ENCODE measurements at places on chromosomes 12 and 14.

GRCh38 chr14:86787717-86788116 is 1205.3 kb downstream of the GALC start:
- ATAC-seq = peak; percentile 70

DNA sequence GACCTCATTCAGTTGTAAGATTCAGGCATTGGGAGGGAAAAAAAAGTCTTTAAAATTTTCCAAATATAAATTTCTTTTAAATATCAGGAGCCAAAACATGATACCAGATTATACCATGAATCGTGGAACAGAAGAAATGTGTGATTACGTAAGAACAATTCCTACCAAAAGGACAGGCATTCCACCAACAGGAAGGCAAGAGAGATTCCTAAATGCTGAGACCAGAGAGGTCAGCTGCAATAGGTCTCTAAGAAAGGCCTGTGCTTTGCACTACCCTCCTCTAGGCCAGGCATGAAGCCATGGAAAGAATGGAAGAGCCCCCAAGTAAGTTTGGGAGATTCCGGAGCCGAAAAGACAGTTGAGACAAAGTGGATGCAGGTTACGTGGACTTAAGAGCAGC is 83.7 kb downstream of the PTGER2 start:
- ATAC-seq = no peak

- no peak for ATAC-seq
Measured at GRCh38 chr14:84546236-84546635, 983.7 kb upstream of the FLRT2 start.

DNA sequence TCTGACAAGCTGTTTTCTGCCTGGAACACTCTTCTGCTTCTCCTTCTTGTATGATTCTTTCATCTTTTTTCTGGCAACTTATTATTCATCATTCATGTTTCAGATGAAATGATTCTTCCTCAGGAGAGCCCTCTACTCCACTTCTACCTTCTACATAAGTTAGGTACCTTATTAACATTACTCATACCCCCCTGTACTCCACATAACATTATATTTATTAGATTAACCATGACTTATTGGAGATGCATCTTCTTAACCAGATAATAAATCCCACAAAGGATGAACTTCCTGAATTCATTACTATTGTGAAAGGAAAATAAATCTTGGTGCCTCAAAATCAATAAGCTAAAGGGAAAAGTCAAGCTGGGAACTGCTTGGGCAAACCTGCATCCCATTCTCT is 1636.5 kb upstream of the FLRT2 start:
- ATAC-seq = no peak

DNA sequence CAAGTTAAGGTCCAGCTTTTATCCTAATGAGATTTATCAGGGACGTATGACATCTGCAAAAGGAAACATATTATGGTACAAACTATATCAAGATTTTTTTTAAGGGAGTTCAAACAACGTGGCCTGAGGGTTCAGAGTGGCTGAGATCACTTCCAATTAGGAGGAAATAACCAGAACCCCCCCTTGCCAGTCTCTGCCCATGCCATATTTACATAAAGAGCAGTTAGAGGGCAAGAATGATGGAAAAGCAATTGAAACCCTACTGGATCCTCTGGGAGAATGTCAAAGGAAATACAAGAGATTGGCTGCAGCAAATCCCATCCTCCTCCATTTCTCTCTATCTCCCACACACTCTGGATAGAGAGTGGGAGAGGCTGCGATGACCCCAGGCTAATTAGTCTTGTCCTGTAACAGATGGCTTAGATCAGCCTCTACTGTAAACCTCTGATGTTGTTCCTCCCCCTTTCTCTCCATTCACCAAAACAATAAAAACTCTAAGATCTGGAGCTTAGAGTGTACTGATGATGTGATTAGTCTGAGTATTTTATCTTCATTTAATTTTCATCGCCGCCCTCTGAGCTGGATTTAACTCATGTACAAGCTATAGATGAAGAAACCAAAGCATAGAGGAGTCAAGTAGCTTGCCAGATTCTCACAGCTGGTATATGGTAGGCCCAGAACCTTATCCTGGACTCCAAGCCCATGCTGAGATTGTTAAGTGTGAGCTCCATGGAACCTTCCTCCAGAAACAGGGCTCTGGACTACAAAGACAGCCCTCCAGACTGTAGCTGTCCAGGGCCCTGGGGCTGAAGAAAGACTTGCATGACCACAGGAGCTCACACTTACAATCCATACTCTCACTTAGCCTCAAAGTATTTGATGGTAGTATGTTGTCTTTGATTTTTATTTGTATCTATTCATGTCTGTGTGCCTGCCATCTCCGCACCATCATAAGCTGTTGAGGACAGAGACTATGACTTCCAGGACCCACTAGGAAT is 54.1 kb upstream of the GNG2 start:
- ATAC-seq = peak; percentile 70

- no peak for ATAC-seq
Measured at GRCh38 chr14:100988411-100988900, 84.9 kb upstream of the RTL1 start.

- no peak for ATAC-seq
Measured at GRCh38 chr12:125105600-125105999, 40.4 kb downstream of the AACS start.

GRCh38 chr12:132014092-132014914 is 64.6 kb downstream of the EP400 start:
- peak; percentile 32 for ATAC-seq

DNA sequence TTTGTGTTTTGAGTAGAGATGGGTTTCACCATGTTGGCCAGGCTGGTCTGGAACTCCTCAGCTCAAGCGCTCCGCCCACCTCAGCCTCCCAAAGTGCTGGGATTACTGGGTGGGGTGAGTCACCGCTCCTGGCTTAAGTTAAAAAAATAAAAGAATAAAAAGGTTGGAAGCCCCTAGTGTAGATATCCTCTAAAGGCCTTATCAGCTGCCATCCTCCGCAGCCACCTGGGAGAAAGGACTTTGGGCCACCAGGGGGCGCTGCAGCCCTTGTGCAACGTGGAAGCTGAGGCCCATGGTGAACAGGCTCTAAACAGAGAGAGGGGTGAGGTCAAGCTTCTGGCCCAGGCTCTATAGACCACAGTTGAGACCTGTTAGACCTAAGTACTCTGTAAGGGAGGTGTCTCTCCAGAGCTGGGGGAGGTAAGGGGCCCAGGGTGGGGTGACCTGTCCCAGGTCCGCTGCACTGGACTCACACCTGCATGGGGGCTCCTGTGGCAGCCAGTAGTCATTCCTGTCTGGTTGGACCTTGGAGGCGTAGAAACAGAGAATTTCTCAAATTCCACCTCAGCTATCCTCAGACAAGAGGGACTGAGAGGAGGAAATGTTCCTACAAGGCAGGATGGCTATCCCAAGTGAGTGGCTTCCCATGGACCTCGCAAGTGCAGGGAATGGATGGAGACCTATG is 14.0 kb upstream of the RACGAP1 start:
- ATAC-seq = peak; percentile 98

Measured in SK-N-SH treated with all-trans-retinoic acid at 6 μM for 48 hours (cell line).